ENCODE measurements at places on chromosomes 2 and 18. TPM values are rescaled to one million over a fixed set of nuclear protein-coding genes. Genes with fewer than 3 reads are reported as not detected.

DSEL gene
- 60.4 TPM for total RNA-seq

RAPH1 gene
- 33.0 TPM for total RNA-seq

NEUROD1 gene
- not detected for total RNA-seq

COBLL1 gene
- total RNA-seq, result 8.9 TPM

SOX11 gene
- under 0.01 TPM for total RNA-seq

POTEE gene
- not detected for total RNA-seq

UXS1 gene
- 39.4 TPM for total RNA-seq

MOGAT1 gene
- total RNA-seq, result not detected

UGT1A6 gene
- total RNA-seq, result not detected

MROH2A gene
- total RNA-seq, result not detected

CROCC2 gene
- total RNA-seq, result not detected

RAB6D gene
- total RNA-seq, result not detected

GALNT1 gene
- total RNA-seq, result 113 TPM

LDLRAD4 gene
- total RNA-seq, result 0.14 TPM

SERPINB11 gene
- not detected for total RNA-seq

FAM124B gene
- total RNA-seq, result 0.22 TPM

ABCA12 gene
- not detected for total RNA-seq

SIX3 gene
- total RNA-seq, result not detected

IL36RN gene
- under 0.01 TPM for total RNA-seq

AP1S3 gene
- 6.4 TPM for total RNA-seq

CNDP1 gene
- 0.22 TPM for total RNA-seq

SMARCAL1 gene
- 21.2 TPM for total RNA-seq

C2orf66 gene
- not detected for total RNA-seq

UGT1A4 gene
- not detected for total RNA-seq

C1GALT1C1L gene
- 0.29 TPM for total RNA-seq

GRP gene
- not detected for total RNA-seq

RGPD3 gene
- total RNA-seq, result 0.22 TPM

SKA1 gene
- total RNA-seq, result 2.0 TPM
